ENCODE measurements at places on chromosomes 6 and 20. TPM values are rescaled to one million over a fixed set of nuclear protein-coding genes. Genes with fewer than 3 reads are reported as not detected.

CCN5 gene
- total RNA-seq = not detected

PI16 gene
- total RNA-seq = not detected

CAGE1 gene
- total RNA-seq = 0.21 TPM

SAMD5 gene
- total RNA-seq = 0.17 TPM

COL21A1 gene
- total RNA-seq = 0.28 TPM

SLC32A1 gene
- not detected for total RNA-seq

DNA sequence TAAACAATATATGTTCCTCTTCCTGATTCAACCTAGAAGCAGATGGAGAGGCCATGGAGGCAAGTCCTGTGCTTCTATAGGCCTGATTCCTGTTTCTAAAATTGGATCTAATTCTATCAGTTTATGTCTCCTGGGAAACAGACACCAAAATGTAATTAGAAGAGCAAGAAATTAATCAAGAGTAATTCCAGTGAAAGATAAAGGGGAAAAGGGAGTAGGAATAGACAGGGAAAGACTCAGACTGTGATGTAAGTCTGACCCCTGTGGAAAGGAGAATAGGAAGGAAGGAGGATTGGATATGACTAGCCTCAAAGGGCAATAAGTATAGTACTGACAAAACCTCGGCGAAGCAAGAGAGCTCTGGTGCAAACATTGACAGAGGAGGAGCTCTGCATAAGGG lies 33.9 kb upstream of the FBXO30 start:
- DNase-seq = no peak

GRCh38 chr20:14778875-14779274 lies 441.5 kb upstream of the FLRT3 start:
- DNase-seq = no peak

Data from H7 (cell line).